Cortex of kidney (tissue), 1 donor: ENCODE measurements at places on chromosomes 12 and 14.

DNA sequence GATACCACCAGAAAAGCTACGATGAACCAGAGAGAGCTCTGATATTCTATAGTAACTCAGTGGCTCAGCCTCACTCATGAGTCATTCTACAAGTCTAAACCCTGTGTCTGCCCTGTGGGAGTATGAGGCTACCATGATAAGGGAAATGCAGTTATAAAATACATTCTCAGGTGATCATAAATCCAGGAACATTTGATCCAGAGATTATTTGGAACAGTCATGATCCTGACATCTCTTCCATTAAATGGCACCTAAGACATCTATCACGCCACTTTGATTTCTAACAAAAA is 202.6 kb upstream of the RASSF8 start:
- DNase-seq = no peak

GRCh38 chr12:2267703-2268470 is 215.1 kb downstream of the CACNA1C start:
- no peak for DNase-seq

GRCh38 chr12:83826112-83826511 is 1086.5 kb downstream of the SLC6A15 start:
- no peak for DNase-seq

GRCh38 chr14:44712024-44712815 is 205.1 kb upstream of the FSCB start:
- no peak for DNase-seq

DNA sequence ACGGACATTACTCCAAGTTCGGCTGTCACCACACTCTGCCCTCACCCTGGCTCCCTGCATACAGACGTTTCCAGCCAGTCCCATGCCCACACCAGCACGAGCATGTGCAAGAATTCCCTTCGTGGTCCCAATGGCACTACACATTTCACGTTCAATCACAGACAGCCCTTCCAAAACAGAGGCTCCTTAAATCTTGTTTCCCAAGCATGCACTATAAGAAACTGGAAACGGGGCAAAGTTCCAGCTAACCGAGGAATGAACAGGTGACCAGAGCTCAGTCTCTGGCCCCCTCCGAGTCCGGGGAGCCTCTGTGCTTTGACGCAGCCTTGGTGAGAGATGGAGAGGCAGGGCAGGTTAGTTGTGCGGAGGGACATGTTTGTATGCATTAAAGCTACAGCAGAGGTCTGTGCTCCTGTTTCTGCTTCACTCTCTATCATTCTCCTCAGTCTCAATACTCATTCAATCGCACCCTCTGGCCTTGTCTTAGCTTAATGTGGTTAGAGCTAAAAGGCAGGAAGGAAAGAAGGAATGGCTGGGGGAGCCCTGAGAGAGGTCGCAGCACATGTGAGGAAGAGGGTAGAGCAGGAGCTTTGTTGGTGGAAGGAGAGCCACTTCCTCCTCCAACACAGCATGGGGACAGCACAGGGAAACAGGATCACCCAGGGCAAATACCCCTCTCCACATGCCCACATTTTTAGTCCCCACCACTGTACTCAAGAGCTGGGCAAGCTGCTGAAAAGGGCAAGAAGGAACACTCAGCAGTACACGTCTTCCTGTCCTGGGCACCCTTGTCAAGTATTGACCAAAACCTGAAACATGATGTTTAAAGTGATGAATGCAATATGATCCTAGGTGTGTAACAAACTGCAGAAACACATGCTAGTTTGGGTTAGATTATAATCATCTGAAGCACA is 12.2 kb upstream of the SELPLG start:
- DNase-seq = no peak

DNA sequence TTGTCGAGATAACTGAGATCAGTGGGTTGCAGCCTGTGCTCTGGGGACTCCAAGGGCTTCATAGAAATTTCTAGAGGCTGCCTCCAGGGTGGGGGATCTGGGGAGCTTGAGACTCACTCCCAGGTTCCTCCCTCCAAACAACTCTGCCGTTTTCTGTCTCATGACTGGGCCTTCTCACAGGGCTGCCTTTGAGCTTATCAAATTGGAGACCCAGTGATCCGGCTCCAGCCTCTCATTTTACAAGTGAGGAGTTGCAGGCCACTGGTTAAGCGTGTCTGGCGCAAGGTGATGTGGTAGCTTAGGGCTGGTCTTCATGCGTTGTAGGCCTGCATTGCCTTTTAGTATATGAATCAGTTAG is 85.8 kb downstream of the SLC25A47 start:
- DNase-seq = no peak

DNA sequence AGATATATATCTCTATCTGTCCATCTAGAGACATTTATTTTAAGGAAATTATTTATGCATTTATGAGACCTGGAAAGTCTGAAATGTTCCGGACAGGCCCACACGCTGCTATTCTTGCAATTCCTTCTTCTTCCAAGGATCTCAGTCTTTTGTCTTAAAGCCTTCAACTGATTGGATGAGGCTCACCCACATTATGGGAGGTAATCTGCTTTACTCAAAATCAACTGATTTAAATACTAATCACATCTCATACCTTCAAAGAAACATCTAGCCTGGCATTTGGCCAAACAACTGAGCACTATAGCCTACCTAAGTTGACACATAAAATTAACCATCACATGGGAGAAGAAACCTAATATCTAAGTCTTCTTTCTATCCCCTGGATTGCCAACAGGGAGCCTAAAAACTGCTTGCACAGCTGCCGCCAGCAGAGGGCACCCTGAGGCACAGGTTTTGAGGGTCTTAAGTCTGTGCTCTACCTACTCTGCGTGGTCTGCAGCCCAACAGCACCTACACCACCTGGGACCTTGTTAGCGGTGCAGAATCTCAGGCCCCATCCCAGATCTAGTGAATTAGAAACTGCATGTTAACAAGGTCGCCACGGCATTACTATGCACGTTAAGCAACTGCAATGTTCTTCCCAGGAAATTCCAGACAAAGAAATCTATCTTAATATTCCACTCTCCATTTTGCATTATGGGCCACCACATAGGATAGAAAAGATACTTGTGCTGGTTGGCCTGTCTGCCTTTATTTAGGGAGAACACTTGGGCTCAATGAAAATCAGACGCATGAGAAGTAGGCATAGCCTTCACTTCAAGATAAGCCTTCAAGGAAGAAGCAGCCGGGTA is 249.7 kb downstream of the FOXG1 start:
- no peak for DNase-seq

- no peak for DNase-seq
These were observed 1.8 kb downstream of the XRCC3 start for GRCh38 chr14:103713304-103714062.

- DNase-seq = no peak
These were observed 81.3 kb upstream of the RIC8B start for GRCh38 chr12:106692896-106693820.

GRCh38 chr12:48388938-48389337 is 38.2 kb upstream of the ZNF641 start:
- DNase-seq = no peak
